ENCODE measurements at places on chromosomes 6 and 20.

GRCh38 chr6:38273325-38273724 is 366.4 kb downstream of the BTBD9 start:
- DNase-seq, result no peak

DNA sequence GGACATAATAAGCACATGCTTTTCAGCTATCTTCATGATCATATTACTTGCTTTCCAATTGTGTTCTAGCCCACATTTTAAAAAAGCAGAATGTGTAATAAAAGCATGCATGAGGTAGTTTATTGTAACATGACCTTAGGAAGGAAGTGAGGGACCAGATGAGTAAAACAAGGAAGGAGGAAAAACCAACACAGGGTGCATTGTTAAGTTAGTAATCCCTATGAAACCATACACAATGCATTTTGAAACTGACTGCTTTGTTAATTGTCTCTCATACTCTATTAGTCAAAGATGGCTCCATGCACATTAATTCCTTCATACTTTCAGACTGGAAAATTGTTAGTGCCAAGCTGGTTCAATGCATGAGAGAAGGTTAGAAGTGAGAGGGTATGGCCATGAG is 37.7 kb upstream of the CENPW start:
- no peak for DNase-seq

- DNase-seq, result peak; percentile 38
Measured at GRCh38 chr20:10861619-10862018, 187.8 kb upstream of the JAG1 start.

DNA sequence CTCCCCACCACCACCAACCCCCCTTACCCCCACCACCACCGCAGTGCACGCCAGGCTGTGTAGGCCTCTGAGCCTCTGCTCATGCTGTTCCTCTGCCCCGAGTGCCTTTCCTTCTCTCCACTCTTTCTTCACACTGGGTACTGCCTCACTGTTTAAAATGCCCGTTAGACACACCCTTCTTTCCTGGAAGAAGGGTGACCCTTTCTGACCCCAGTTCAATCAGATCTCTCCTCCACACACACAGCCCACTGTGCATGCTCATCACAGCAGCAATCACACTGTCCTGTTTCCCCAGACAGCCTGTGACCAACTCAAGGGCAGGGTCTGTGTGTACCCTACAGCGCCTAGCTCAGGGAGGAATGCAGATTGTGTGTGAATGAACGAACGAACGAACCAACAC is 10.0 kb downstream of the TMEM74B start:
- DNase-seq, result no peak

GRCh38 chr6:117870486-117871242 is 36.4 kb upstream of the SLC35F1 start:
- DNase-seq, result no peak

- DNase-seq, result peak; percentile 11
Measured at GRCh38 chr6:55543633-55544309, 35.2 kb downstream of the HMGCLL1 start.

GRCh38 chr6:17042422-17043147 is 59.3 kb upstream of the STMND1 start:
- peak; percentile 56 for DNase-seq

All from urothelium cell line (cell line).